ENCODE measurements at places on chromosomes 2 and 18.

GRCh38 chr18:46415532-46416252 is 241.3 kb downstream of the LOXHD1 start:
- DNase-seq: no peak

DNA sequence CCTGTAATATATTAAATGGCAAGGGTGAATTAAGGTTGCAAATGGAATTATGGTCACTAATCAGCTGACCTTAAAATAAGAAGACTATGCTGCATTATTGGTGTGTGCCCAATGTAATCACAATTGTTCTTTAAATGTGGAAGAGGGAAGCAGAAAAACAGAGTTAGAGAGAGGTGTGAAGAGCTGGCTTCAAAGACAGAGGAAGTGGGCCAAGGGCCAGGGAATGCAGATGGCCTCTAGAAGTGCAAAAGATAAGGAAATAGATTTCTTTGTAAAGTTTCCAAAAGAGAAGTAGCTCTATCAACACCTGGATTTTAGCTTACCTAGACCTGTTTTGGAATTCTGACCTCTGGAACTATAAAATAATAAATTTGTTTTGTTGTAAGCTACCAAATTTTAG is 276.0 kb downstream of the LRRTM1 start:
- DNase-seq: no peak

DNA sequence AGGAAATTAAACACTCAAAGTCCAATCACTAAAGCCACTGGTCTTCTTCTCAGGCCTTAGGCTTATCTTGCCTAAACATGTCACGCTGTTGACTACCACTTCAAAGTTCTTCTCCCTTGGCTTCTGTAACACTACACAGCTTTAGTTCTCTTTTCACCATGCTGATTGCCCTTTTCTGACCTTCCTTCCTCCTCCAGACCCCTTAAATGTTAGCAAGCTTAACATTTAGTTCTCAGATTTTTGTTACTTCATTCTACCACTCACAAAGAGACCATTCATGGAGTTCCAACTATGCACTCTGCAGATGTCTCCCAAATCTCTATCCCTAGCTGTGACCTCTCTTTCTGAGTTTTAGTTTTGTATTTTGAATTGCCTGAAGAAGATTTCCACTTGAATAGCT is 64.4 kb downstream of the TTC21B start:
- DNase-seq: no peak

DNA sequence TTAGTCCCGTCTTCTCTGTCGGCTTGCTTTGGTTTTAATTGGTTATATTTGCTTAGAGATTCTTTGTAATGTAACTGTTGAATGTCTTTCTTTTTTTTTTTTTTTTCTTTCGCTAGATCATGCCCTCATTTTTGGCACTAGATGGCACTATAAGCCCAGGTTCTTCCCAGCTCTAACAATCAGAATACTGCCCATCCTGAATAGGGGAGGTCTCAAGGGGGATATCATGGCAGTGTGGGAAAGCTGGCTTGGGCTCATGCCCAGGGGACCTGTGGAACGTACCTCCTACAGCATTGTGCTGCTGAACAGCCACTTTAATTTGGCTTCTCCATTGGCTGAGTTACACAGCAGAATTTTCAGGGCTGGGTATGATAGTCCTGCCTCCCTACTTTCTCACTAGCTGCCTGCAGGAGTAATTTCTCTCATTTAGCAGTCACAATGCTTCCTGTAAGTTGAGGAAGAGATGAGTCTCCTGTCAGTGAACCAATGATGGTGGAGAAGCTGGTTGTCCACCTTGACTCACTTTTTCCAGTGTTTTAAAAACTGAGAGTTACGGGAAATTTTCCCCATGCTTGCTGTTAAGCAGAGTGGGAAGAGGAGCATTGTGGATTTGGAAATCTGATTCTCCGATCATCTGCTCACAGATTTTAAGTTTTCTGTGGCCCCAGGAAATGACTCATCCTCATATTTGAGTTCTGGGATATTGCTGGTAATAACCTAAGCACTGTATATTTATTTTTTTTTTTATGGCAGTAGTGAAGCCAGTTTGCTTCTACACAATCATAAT is 47.2 kb downstream of the RAD51AP2 start:
- no peak for DNase-seq

GRCh38 chr2:42513252-42513918 is 19.6 kb upstream of the KCNG3 start:
- no peak for DNase-seq

DNA sequence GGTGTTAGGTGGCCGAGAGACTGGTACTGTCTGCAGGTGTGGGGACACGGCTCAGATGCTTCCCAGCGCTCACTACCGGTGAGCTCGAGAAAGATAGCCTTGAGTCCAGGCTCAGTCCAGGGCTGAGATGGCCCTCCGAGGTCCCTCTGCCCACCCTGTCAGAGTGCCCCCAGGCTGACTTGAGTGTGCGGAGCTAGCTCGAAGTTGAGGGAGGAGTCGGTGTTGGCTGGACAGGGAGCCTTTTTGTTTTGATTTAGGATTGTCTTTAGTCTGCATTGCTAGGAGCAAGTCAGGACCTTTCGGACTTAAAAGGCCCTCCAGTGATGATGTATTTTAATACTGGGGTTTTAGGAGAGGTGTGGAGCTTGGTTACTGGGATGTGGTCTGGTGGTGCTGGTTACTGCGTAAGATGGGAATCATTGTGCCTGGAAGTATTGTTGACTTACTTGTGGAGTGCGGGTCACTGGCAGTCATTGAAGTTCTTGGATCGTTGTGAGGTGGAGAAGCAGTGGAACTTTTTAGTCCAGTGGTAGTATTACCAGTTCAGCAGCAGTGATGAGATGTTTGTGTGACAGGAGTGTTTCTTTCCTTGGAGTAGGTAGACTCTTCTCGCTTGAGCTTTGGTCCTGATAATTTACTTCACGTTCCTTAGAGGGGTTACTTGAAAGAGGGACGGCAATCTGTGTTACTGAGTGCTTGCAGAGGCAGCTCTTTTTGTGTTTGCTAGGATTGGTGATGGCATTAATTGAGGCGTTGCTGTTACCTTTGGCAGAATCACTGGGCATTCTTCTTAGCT is 633 bp downstream of the KIAA1328 start:
- DNase-seq: no peak

DNA sequence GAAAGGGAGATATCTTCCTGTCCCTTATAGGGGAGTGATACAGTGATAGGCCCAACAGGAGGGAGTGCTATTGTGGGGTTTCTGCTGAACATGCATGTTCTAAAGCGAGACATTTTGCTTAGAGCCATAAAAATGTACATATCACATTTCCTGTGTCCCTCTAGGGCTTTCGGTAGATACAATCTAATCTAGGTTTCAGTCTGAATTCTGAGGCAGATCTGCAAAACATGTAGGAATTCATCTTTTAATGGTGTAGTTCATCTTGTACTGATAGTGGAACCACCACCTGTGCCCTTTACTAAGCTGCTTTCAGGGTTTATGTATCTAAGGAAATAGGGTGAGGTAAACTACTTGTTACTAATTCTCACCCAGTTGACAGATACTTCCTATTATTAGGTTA is 73.8 kb downstream of the SPTBN1 start:
- no peak for DNase-seq

- no peak for DNase-seq
Observed at GRCh38 chr2:56522605-56523089, 338.9 kb downstream of the CCDC85A start.

- DNase-seq: no peak
Observed at GRCh38 chr18:32769586-32770053, 3.2 kb downstream of the KLHL14 start.

DNA sequence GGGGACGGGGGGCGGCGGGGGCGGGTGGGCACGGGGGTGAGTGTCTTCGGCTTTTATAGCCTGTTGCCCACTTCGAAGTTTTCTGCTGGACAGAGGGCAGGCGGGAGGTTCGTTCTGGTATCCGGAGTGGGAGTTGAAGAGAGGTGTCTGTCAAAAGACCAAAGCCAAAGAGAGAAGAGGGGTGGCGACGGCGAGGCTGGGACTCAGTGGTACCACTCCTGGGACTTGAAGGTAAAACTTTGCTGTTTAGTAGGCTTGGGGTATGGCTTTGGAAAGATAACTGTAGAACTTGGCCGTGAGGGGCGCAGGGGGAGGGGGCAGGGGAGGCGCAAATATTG is 215.8 kb upstream of the DTNA start:
- DNase-seq: no peak

DNA sequence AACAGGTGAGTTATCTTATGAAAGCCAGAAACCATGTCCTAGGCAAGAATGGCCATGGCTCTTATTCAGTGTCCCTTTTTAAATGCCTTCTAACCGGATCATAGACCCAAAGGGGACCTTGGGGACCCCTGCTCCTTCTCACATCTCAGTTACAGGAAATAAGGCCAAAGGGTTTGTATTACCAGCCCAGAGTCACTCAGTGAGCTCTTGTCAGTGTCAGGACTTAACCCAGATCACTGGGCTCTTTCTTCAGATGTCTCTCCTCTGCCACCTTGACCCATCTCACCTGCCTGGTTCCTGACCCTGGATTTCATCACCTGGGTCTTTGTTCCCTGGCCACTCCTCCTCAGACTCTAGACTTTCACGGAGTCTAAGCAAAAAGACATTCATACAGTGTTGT is 556.7 kb downstream of the CMPK2 start:
- no peak for DNase-seq

DNA sequence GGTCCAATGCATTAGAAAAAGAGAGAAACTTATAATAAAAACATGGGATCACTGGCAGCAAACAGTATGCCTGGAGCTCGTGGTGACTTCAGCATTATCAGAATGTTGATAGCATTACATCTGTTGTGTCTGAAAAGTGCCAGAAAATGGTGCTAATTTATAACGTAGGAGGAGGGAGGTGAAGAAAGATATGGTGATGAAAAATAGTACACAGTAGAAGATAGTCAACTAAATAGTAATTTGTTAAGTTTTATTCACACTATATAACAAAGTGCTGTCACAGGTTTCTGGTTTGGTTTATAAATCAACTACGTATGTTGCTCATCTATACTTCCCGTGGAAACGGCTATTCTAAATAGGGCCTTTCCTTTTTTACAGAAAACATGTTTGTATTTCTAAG is 117.4 kb downstream of the LRRTM1 start:
- no peak for DNase-seq

DNA sequence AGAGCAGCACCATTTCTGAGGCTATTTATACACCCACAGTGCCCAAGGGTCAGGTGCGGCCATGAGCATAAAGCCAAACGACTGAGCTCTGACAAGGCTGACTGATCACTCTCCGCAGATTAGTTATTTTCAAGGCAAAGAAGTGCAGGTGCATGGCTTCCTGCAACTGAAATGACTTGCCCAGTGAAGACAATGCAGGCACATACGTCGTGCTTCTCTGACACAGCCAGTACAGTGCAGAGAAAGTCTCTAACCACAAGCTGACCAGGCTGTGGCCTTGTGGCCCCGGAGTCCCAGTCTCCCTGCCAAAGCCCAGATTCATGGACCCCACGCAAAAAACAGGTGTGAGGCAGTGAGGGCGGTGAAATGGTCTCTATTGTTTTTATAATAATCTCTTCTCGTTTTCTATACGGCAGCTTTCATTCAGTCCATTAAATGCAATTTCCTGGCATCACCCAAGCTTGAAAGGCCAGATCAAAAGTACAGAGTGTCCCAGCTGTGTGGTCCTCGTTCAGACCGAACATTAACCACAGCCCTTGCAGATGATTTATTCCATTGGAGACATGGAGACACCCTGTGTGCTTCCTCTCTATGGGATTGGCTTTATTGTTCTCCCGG is 447.0 kb upstream of the ID2 start:
- DNase-seq: no peak

GRCh38 chr18:79942786-79943607 is 8.5 kb downstream of the SLC66A2 start:
- no peak for DNase-seq

GRCh38 chr2:63888490-63889402 is 47.0 kb downstream of the UGP2 start:
- peak; percentile 24 for DNase-seq

- no peak for DNase-seq
Observed at GRCh38 chr2:86632672-86633071, 9.0 kb upstream of the RNF103 start.

- no peak for DNase-seq
Observed at GRCh38 chr2:231917280-231918066, 8.7 kb downstream of the NPPC start.

DNA sequence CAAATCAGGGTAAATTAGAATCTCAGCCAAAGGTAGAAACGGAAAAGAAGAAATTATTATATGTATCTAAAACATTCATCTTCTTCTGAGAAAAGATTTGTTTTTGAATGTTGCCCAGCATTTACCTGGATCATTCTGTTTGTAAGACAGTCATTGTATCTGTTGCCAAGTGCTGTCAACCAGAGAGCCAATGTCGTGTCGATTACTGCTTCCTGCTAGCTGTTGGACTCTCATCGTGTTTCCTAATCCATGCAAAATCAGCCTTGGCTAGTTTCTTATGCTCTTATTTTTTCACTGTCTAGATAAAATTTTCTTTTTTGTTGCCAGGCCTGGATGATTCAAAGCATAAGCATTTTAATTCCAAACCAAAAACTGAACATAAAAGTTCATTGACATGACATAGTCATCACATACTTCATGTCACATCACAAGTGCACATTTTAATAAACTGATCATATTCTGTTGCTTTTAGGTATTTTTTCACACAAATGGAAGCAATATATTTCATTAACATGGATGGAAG is 202.3 kb downstream of the KCNH7 start:
- no peak for DNase-seq

Data from NCI-H1930 (cell line).